ENCODE measurements at places on chromosomes 12 and 14. TPM values are rescaled to one million over a fixed set of nuclear protein-coding genes. Genes with fewer than 3 reads are reported as not detected.

The KLRC1 gene
- total RNA-seq, result not detected

The KCNK10 gene
- total RNA-seq, result not detected

The CCDC177 gene
- total RNA-seq, result not detected

The TPPP2 gene
- total RNA-seq, result not detected

The ABCD2 gene
- total RNA-seq, result 8.1 TPM

The TIGAR gene
- total RNA-seq, result 1.8 TPM

The PTPRB gene
- 40.2 TPM for total RNA-seq

The RNF212B gene
- total RNA-seq, result not detected

The TRIAP1 gene
- total RNA-seq, result 8.8 TPM

The KRT83 gene
- total RNA-seq, result not detected

The OR6C2 gene
- total RNA-seq, result not detected

The LTBP2 gene
- total RNA-seq, result 79.8 TPM

DNA sequence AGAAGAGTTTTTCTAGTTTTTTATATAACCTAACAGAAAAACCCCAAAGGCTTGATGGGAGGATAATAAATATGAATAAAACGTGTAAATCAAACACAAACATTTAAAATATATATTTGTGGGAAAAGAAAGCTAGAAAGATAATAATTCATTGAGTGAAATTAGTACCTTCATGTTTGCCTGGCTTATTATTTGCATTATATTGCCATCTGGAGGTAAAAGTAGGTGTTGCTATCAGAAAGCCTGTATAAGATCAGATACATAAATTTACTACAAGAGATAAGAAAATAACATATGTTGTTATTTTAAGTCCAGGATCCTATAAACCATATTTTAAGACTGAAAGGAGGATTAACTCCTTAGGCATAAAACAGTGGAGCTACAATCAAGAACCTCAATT is 77.7 kb downstream of the NTS start:
- DNase-seq, result no peak

DNA sequence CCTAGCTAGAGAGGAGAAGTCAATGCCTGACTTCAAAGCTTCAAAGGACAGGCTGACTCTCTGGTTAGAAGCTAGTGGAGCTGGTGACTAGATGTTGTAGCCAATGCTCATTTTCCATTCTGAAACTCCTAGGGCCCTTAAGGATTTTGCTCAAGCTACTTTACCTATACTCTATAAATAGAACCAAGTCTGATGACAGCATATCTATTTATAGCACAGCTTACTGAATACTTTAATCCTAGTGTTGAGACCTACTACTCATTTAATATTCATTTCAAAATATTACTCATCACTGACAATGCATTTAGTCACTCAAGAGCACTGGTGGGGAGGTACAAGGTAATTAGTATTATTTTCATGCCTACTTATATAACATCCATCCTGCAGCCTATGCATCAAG is 137.2 kb upstream of the PELI2 start:
- no peak for DNase-seq

GRCh38 chr12:9880532-9881078 is 684 bp upstream of the KLRF2 start:
- DNase-seq, result no peak

GRCh38 chr12:119301379-119301778 is 33.1 kb upstream of the CCDC60 start:
- no peak for DNase-seq

DNA sequence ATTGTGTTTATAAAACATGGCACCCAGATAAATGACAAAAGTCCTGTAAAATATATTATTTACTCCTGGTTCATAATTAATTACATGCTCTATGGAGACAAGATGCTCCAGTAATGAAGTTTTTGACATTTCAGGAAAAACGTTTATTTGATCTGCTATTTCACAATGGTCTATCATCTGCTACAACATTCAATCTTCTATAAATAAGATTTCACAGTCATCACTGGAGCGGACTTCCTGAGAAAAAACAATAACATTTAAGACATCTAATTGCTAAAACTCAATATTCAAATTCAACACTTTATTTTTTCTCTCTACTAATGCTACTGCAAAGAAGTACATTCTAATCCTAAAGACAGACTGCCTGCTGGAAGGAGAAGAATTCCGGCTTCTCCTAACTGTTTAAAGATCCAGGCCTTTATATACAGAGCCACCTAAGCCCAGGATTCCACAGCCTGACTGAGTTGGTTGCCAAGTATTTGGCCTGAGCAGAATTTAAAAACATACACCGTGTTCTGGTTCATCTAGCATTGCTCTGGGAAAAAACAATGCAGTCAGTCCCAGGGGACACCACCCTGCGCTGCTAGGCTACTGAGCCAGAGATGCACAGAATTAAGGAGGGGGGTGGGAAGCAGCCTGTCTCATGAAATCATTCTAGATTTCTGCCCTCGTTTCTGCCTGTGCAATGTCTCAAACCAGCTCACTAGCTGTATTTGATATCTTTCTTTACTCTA is 58.0 kb downstream of the TMTC1 start:
- peak; percentile 38 for DNase-seq

GRCh38 chr12:29730481-29730880 is 53.3 kb downstream of the TMTC1 start:
- no peak for DNase-seq

DNA sequence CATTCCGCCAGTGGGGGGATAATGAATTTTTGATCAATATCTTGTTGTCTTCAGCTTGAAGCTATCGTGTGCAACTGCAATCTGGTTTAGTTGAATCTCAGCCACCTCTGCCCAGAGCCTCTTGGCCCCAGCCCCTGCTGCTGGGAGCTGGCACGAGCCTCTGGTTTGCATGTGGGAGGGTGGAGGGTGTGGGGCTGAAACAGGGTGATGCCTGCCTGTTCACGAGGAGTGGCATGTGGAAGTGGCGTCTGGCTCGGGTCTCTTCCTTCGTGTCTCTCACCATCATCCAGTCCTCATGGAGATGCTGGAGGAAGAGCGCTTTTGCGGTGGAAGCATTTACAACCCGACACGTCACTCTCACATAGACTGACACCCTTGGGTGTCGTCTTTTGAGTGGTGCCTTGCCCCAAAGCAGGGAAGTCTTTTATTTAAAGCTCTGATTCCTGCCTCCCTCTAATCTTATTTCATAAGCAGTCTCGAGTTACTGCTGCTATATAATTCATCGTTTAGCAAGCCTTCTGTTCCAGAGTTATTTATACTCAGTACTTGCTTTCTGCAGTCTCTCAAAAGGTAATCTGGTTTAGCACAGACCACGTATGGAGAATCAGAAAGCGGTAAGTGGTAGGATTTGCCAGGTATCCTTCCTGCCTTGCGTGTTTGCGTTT is 64.5 kb downstream of the AACS start:
- no peak for DNase-seq

DNA sequence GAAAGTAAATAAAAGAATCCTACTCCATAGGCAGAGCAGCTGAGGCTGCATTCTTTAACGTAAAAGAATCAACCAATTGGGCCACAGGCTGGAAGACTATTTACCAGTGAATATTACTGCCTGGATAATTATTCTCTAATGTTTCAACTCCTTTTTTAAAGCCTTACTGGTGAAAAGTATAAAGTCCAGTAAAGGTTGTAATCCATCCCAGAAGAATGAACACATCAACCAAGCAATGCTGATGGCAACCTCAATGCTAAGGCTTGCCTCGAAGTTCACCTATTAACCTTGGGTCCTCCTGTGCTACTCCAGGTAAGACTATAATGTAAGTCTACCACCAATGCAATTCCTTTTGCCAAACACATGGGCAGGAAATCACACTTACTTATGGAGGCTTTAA is 77.3 kb downstream of the ATXN2 start:
- DNase-seq, result no peak

DNA sequence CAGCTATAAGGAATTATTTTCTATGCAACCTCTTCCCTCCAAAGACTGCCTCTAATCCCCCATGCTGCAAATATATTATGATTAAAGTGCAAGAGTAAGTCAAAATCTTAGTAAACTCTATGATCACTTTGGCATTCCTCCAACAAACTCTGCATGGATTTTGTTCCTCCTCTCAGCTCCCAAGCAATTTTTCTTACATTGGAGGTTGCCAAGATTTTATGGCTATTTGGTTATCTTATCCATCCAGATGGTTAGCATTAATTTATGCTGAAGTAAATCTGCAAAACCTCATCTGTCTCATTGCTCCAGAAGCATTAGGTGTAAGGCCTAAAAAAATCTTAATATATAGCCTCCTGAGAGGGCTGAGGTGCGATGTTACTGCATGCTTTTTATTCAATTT is 228.1 kb downstream of the CHST11 start:
- DNase-seq, result no peak

- DNase-seq, result no peak
Observed at GRCh38 chr12:132418393-132418925, 71.5 kb upstream of the FBRSL1 start.

DNA sequence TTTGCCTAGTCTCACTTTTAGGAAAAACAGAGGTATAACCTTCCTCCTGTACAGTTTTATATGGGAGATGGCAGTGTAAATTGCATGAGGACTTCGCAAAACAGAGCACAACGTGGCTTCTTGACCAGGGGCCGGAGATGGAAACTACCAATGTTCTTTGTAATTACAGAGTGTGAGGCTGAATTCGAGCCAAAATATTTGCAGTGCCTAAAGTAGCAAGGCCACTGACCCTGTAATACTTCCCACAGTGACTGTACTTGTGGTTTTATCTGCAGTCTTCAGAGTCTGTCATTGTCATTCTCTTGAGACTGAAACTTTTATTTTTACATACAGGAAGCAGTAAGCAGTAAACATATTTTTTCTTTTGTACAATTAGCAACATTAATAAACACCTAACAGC is 98.9 kb downstream of the RERG start:
- no peak for DNase-seq

DNA sequence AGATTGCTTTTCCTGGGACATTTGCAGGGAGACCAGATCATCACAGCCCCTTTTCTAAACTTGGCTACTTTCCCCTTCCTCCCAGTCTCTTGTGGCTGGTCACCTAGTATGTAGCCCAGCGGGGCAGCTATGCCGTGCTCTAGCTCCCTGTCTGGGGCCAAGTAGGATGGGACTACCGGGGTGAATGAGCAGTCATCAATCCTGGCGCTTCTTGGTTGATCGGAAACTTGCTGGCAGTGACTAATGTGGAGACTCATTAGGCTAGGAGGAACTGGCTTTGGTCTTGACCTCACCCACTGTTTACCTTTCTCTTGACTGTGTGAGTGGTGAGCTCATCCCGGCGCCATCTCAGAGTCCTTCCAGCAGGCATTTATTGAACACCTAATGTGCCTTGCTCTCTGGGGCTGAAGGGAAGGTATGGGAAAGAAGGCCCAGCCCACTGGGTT is 15.9 kb downstream of the PLEKHG3 start:
- no peak for DNase-seq

GRCh38 chr12:76007640-76008039 is 23.9 kb downstream of the PHLDA1 start:
- DNase-seq, result no peak

DNA sequence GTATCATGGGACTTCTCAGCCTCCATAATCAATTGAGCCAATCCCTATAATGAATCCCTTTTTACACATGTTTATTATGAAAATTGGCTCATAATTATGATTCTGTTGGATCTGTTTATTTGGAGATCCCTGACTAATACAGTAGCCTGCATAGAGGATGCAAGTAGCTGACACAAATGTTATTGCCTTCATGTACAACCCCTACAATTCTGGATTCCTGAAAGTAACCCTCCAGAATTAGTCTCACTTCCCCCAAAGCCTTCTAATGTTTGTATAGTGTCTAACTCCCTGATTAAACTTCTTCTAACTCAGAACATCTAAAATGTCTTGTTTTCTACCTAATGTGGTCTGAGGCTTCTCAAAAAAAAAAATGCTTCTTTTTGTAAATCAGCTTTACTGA is 6.6 kb upstream of the SMIM10L1 start:
- DNase-seq, result no peak

DNA sequence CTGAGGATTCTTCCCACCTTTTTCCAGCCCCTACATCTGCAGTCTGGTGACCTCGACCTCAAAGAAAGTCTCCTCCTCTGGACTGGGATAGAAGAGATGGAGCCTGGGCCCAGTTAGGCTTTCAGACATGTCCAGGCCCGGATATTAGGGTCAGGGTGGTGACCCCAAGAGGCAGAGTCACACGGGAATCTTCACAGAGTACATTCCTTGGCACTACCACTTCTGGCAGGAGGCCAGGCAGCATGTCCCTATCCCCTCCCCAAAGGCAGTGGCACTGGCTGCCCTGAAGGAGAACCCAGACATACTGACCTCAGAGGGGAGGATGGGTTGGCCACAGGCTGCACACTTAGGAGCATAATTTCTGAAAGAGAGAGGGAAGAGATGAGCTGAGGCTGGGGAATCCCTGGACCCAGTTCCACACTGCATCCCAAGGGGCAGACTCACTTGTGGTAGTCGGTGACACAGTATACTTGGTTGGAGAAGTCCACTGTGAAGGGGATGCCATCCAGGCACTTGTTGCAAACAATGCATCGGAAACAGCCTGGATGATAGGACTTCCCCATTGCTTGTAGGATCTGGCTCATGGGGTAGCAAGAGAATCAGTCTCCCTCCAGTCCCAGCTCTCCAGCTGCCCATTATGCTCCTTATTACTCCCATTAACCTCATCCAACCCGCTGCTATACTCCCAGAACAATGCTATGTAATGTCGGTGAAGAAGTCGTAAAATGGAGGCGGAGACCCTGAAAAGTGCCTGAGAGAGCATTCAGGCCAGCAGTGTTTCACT is 7.6 kb downstream of the AJUBA start:
- no peak for DNase-seq

- no peak for DNase-seq
Observed at GRCh38 chr14:91396959-91397815, 20.4 kb downstream of the CCDC88C start.

DNA sequence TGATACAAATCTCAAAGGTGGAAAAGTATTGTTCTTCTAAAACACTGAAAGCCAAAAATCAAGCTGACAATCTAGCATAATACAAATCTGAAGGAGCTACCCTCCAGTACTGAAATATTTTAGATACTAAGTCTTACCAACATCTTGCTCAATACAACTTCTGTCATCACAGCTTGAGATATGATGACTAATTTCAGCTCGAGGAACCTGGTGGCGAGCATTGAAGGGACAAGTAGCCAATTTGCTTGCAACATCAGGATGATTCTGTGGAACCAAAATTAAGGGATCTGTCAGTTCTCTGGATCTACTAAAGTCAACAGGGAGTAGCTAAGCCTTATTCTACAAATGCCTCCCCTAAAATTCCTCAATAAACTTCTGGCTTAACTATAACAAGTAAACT is 10.4 kb downstream of the GTSF1 start:
- peak; percentile 69 for DNase-seq

DNA sequence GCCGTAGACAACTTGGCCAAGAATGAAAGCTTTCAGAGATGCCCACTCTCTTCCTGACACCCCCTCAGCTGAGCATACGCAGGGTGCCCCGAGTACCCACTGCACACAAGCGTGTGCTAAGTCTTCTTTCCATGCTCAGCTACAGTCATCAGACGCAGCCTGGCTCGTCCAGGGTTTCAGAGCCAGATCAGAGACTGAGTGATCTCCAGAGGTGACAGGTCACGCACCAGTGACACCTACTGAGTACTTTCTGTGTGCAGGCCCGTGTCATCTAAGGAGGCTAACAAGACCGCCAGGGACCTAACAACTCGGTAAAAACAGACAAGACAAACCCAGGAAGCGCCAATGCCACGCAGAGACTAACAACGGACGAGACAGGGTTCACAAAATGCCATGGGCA is 25.1 kb downstream of the STX2 start:
- DNase-seq, result no peak

All from tibial nerve (tissue), 4 donors.